ENCODE measurements at places on chromosomes 11 and 22. TPM values are rescaled to one million over a fixed set of nuclear protein-coding genes. Genes with fewer than 3 reads are reported as not detected.

Gene DERL3
- 4.4 TPM for total RNA-seq

DNA sequence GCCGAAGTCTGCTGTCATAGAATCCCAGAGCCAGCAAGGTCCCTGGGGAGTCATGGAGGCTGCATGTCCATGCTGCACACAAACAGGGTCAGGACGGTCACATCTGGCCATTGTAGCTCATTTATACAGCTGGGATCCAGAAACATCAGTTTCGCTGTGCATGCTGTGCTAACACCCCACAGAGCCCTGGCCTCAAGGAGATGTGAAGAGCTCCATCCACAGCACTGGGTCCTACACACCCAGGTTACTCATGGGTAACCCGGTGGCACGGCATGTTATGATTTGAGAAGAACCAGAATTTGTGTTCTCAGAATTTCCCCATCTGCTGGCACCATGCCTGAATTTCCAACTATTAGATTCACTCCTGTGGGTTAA, 146.3 kb upstream of the ARHGAP20 start:
- H3K27ac ChIP-seq: no peak overlapping the region
- no peak overlapping the region for H3K4me3 ChIP-seq
- no peaks in the 10 kb centered on the region for H3K36me3 ChIP-seq
- H3K4me1 ChIP-seq: no peaks in the 10 kb centered on the region
- no peak for DNase-seq

- H3K4me1 ChIP-seq: no peaks in the 10 kb centered on the region
- DNase-seq: no peak
- H3K4me3 ChIP-seq: no peak overlapping the region
- no peaks in the 10 kb centered on the region for H3K27me3 ChIP-seq
- no peak overlapping the region for H3K27ac ChIP-seq
Observed at GRCh38 chr11:80748207-80748925, 1307.5 kb upstream of the TENM4 start.

DNA sequence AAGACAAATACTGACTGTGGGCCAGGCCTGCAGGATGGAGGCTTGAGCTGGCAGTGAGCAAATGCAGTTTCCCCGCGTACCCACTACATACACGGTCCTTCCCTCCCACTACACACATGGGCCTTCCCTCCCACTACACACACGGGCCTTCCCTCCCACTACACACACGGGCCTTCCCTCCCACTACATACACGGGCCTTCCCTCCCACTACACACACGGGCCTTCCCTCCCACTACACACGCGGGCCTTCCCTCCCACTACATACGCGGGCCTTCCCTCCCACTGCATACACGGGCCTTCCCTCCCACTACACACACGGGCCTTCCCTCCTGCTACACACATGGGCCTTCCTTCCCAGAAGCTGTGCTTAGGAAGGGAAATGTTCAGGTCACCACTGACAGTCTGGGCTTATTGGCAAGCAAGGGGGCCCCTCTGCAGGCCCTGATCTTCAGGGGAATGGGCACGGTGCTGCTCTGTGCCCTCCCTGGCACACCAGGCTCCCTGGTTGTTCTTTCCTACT, 10.8 kb downstream of the DNAL4 start:
- no peaks in the 10 kb centered on the region for H3K36me3 ChIP-seq
- H3K27me3 ChIP-seq: no peaks in the 10 kb centered on the region
- no peak for DNase-seq
- no peak overlapping the region for H3K4me3 ChIP-seq
- no peaks in the 10 kb centered on the region for H3K4me1 ChIP-seq
